ENCODE measurements at places on chromosomes 7 and 10.
A peak's percentile ranks its signal among the peaks of the same experiment; 100 is the strongest.

GRCh38 chr7:135499818-135500217 lies 10.1 kb downstream of the CNOT4 start:
- DNase-seq = no peak

DNA sequence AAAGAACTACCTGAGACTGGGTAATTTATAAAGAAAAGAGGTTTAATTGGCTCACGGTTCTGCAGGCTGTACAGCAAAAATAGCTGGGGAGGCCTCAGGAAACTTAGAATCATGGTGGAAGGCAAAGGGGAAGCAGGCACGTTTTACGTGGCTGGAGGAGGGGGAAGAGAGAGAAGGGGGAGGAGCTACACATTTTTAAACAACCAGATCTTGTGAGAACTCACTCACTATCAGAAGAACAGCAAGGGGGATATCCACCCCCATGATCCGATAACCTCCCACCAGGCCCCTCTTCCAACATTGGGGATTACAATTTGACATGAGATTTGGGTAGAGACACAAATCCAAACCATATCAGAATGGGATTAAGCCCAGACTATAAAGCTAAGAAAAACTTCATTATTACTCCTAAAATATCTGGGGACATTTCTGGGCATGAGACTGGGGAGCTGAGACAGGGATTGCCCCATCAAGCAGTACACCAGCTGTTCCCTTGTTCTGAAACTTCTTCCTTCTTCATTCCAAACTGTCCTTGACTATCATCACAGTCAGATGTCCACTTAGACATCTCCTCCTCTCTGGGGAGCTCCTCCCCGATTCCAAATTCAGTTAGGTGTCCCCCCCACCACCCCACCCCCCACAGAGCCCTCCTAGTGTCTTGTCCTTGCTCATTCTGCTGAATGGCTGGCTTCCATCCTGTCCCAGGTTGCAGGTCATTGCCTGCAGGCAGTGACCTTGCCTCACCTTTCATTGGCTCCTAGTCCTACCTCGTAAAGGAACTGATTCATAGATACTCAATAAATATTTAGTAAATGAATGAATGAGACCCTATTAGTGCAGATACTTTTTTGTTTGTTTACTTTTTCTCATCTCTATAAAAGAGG lies 132.6 kb downstream of the EVX1 start:
- no peak for DNase-seq

GRCh38 chr7:106717955-106718871 lies 57.3 kb upstream of the CCDC71L start:
- peak; percentile 50 for DNase-seq

DNA sequence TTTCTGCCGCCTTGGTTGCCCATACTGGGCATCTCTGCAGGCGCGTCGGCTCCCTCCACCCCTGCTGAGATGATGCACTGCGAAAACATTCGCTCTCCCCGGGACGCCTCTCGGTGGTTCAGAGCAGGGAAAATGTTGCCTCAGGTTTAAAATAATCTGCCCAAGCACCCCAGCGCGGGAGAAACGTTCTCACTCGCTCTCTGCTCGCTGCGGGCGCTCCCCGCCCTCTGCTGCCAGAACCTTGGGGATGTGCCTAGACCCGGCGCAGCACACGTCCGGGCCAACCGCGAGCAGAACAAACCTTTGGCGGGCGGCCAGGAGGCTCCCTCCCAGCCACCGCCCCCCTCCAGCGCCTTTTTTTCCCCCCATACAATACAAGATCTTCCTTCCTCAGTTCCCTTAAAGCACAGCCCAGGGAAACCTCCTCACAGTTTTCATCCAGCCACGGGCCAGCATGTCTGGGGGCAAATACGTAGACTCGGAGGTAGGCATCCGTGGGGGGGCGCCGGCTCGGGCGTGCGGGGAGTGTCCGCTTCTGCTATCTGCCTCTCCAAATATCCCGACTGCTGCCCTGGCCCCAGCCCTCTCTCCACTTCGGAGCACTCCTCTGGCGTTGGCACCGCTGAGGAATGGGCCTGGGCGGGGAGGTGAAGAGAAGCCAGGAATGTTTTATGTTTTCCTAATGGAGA lies at the start of gene CAV1:
CAV1 (plus strand) TSS at position 428 of the 689 bp plus-strand sequence; CDS start at position 455, 27 bp downstream.
- no peak for DNase-seq

GRCh38 chr7:131972251-131972650 lies 415.8 kb upstream of the PODXL start:
- DNase-seq = no peak

DNA sequence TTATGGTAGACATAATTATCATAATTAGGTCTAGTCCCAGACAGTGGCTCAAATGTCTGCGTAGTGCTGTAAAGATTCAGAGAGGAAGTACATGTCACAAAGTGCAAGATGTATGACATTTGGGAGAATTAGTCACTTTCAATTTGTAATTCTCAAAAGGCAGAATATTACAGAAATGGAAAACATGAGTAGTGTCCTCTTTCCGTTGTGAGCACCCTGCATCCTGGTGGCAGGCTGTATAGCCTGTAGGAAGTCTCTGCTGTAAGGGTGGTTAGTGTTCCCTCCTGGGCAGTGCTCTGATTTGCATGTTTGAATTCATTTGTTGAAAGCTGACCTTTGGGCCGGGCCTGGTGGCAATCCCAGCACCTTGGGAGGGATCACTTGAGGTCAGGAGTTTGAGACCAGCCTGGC lies 17.0 kb downstream of the CDK14 start:
- peak; percentile 19 for DNase-seq

- DNase-seq = no peak
Measured at GRCh38 chr10:60846173-60846572, 67.9 kb downstream of the CDK1 start.

DNA sequence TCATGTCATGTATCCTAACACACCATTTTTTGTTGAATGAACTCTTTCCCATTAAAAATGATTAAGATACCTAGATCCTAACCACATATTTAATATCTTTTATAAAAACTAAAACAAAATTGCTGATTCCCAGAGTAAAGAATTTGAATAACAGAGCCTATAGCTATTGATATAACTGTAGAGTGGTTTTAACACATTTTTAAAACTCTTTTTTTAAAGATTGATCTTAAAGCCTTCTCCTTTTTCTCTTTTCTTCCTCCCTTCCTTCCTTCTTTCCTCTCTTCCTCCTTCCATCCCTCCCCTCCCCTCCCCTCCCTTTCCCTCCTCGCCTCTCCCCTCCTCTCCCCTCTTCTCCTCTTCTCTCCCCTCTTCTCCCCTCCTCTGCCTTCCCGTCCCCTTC lies 605.4 kb upstream of the FZD8 start:
- no peak for DNase-seq

- no peak for DNase-seq
Measured at GRCh38 chr10:105650306-105650705, 1009.2 kb downstream of the SORCS3 start.

DNA sequence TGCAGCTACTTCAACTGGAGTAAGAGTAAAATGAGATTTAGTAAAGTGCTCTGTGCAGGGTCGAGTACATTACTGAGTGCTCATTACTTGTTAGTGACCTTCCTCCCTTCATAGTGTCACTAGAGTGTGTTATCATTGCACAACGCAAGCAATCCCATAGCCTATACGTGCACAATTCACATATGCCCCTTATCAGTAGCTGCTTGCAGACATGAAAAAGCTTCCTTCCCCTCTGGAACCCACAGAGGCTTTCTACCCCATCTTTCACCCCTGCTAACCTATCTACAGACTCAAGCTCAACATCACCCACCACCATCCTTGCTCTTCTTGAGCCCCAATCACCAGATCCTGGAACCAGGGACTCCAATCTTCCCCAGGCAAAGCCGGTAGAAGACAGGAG lies 59.3 kb downstream of the C7orf25 start:
- no peak for DNase-seq

- DNase-seq = no peak
Measured at GRCh38 chr10:4217187-4217586, 432.2 kb upstream of the KLF6 start.

DNA sequence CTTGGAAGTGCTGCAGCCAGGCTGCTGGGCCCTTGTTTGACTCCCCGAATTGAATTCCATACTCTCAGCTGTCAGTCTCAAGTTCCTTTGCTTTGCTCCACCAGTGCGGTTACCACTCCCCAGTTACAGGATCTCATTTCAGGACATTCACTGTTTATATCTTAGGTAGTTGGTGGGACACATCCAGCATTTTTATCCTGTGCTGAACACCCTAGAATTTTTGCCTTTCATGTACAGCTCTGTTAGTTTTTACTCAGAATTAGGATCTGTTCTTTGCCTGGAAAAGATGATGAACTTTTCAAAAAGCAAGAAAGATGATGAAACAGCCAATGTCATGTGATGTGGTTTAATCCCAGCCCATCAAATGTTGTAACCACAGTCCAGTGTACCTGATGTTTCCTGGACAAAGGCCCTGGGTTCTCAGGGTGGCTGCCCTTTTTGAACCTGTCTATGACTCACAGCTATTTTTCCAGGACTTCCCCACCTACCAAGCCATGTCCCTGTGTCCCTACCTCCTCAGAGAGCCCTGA lies 149.7 kb downstream of the NOC3L start:
- no peak for DNase-seq

DNA sequence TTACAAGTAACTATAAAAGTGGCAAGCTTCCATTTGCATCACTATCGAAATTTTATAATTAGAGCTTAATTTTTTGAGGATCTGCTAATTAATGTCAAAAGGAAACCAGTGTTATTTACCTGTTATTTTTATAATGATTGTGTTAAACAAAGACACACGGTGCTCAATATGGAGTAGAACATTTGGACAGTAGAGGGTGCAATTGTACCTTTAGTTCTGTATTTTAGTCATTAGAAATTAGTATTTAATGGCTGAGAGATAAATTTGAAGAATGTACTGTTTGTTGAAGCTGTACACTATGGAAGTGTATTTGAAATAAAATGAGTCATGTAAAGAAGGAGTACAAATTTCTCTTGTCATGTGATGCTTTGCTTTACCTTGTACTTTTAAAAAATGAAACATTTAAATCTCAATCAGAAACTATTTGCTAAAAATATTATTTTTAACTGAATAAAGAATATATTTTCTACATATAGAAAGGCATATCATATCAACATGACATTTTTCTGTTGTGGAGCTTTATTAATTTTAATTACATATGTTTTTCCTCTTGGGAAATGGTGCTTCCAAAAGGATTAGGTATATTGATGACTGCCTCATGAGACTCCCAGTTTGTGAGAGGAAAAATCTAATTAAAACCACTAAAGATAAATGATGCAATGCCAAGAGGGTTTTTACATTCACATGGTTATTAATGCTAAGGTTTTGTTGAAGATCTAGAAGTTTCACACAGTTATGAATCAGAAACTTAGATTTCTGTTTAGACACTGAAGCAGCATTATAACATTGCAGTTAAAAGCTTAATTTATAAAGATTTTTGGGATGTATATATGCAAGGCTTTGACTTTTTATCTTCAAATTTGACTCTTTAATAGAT lies 10.4 kb upstream of the PRKG1 start:
- DNase-seq = no peak

GRCh38 chr7:112185005-112185834 lies 21.0 kb downstream of the DOCK4 start:
- no peak for DNase-seq

DNA sequence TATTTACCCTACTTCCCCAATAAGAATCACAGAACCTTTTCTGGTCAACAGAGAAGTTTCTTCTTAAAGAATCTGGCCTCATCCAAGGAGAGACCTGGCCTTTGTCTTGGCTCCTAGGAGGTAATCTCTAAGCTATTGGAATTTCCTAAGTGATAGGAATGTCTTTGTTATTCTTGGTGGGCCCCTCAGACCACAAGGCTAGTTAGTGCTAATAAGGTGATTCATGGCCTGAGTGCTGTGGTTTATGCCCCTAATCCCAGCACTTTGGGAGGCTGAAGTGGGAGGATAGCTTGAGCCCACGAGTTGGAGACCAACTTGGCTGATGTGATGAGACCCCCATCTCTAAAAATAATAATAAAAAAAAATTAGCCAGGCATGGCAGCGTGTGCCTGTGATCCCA lies 60.0 kb upstream of the CYP2C18 start:
- no peak for DNase-seq

DNA sequence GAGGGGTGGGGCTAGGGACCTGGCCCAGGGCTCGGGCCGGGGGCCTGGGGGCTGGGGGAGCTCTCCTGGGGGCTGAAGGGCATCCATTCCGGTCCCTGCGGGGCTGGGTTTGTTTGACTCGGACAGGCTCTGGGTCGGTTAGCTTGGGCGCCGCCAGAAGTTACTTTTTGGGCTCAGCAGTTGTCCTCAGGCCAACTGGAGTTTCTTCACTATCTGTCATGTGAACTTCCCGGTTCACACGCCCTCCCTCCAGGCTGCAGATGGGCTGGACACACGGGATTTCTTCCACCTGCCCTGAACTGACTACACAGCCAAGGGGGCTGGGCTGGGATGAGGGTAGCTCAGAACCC lies 3.8 kb downstream of the SLC4A2 start:
- no peak for DNase-seq

DNA sequence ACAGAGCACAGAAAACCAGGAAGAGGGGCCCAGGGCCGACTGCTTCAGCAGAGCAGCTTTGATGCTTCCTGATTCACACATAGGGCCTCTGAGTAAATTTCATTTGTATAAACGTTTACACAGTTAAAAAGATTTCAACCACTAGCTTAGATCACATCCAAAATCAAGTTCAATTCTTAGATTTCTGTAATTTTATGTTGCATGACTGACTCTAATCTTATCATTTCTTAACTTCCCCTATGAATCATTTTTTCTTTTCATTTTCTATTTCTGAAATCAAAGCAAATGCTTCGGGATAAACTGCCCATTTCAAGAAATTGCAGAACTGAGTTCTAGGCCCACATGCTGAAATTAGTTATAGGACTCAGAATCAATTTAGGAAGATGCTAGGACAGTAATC lies 224.7 kb downstream of the INHBA start:
- no peak for DNase-seq

GRCh38 chr10:93899109-93899508 lies 5.3 kb downstream of the SLC35G1 start:
- DNase-seq = no peak

DNA sequence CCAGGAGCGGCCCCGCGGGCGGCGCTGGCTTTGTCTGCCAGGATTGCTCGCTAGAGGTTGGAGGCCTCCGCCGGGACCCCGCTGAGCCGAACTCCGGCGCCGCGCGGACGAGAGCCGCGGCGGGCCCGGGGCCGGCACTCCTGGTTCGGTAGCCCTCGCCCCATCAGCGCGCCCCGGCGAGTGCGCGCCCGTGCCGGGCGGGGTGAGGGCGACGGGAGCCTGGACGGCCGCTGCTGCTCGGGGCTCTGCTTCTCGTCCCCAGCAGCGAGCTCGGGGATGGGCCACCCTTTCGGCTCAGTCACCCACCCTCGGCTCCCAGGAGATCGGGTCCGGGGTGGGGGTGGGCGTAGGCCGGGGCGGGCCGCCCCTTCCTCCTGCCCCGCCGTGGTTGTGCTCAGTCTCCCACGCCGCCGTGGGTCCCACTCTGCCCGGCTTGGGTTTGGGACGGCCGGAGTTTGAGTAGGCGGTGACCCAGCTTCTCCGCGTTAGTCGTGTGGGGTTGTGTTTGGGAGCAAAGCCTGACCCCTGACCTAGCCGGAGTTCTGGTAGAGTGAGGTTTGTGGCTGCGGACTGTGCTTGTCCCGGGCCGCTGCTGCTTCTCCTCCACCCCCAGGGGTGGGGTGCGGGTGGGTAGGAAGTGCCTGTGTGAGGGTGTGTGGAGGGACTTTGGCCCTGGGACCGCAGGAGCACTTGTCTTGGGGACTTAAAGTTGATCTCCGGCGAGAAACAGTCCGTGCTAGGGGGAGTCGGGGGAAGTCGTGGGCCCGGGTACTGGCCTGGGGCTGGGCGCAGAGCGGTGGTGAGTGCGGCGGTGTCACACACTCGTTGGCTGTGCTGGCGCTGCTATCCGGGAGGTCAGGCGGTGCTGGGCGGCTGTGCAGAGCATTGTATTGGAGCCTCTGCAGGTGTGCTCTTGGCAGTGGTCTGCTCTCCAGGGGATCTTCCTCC lies 677 bp downstream of the TSPAN14 start:
- no peak for DNase-seq

All from stimulated activated CD8-positive, alpha-beta memory T cell treated with anti-CD3 and anti-CD28 coated beads, Interleukin-2, amount 100 ng/mL, for 48 hours (primary cell).